ENCODE measurements at places on chromosomes 4 and X.

DNA sequence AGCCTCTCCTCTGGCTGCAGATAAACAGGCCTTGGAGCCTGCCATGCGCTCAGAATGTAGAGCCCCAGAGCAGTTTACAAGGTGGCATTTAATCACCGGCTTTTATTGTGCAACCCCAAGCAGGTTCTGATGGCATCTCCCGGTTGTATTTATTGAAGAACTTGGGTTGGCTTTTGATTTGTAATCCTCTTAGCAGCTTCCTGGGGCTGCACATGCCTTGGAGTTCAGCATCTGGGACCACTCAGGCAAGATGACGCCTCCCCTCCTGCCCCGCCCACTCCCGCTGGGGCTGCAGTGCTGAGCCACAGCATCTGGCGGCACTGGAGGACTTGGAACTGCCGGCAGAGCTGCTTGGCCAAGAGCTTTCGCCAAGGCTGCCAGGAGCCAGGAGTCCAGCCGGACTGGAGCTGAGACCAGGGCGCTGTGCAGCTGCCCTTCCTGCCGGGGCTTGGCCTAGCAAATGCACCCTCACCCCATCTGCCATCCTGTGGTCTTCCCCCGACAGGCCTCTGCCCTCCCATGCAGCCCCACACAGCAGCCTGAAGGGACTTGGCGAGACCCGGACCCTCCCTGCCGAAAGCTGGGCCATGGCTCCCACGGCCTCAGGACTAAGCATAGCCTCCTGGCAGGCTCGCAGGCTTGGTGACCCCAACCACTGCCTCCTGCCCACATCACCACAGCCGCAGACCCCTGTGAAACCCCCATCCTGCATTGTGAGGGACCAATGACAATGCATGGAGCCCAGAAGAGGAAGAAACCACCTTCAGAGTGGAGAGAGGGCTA is 5.4 kb downstream of the HTRA3 start:
- peak; percentile 98 for DNase-seq

DNA sequence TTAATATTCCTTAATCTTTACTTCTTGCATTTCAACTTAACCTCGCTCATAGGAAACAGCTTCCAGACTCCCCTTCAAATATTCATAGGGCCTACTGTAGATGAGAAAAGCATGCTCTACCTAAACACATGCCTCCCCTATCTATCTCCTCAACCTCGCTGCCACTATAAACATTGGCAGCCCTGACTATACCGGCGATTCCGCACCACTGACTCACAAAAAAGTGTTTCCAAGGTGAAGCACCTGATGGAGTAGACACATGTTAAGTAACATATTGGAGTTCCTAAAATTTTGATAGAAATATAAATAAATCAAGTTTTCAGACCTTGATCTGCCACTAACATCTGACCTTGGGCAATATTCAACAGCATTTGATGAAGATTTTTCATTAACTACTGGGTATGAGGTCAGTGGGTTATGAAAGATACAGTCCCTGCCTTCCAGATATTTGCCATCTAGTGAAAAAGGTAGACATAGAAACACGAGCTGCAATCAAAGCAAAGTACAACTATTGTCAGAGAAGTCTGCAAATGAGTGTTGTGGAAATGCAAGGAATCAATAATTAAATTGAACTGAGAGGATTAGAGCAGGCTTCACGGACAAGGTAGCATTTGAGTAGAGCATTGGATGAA is 184.2 kb downstream of the MAML3 start:
- no peak for DNase-seq

GRCh38 chrX:53481816-53482465 is 47.8 kb upstream of the HSD17B10 start:
- DNase-seq = peak; percentile 66

- no peak for DNase-seq
These were observed 69.1 kb upstream of the UCP1 start for GRCh38 chr4:140637836-140638235.

- no peak for DNase-seq
These were observed 129.1 kb upstream of the PACRGL start for GRCh38 chr4:20570981-20571715.

DNA sequence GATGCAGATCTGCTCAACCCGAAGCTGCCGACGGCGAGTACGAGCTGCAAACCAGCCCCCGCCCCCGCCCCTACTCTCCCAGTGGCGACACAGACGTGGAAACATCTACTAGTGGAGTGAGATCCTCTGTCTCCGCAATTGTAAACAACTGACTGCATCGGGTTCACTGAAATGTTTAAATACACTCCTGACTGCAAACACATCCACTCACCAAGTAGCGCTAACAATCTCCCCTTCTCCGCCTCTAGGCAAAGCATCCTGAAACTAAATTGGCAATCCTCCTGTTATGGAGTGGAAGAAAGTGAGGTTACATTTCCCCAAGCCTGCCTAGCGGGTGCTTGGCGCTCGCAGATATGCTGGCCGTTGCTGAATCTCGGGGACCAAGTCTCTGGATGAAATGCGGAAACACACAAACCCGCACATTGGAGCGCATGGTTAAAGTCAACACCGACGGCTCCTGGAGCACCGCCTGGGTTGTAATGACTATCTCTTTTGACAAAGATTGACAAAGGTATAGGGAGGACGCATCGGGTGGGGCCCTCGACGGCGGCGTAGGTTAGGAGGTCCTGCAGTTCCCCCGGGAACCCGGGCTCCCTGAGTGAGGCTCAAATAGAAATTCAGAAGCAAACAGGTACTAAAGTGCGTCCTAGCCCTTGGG is 117.0 kb upstream of the TEX13C start:
- no peak for DNase-seq

DNA sequence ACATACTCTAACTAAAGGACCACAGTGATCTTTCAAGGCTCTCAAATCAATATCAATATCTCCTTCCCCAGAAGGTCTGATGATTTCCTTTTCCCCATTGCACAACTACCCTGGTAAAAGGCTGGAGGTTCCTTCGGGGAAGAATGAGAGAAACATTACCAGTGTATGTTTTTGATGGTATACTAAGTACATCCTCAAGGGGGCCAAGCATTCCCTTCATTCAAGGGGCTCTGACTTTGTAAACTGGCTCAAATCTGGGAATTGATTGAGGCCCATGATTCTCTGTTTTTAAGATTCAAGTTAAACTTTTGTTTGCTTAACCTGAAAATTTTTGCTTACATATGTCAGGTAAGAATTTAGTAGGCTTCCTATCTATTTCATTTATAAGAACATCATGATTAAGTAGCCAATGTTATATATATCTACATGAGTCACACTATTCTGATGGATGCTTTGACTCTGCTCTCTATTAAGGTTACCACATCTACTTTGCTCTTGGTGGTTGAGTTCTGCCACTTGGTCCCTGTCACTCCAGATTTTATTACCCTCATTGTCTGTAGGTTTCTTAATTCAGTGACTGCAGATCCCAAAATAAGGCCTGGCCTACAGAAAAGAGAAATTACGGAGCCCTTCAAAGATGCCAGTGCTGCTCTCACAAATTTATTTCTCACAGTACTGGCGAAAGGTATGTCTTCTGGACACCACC is 16.4 kb upstream of the GUCY1B1 start:
- DNase-seq = no peak

DNA sequence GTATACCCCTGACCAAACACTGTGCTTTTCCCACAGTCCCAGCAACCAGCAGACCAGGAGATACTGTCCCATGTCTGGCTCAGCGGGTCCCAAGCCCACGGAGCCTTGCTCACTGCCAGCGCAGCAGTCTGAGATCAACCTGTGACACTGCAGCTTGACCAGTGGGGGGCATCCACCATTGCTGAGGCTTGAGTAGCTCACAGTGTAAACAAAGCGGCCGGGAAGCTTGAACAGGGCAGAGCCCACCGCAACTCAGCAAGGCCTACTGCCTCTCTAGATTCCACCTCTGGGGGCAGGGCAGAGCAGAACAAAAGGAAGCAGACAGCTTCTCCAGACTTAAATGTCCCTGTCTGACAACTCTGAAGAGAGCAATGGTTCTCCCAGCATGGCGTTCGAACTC is 58.1 kb downstream of the SLC10A6 start:
- no peak for DNase-seq

DNA sequence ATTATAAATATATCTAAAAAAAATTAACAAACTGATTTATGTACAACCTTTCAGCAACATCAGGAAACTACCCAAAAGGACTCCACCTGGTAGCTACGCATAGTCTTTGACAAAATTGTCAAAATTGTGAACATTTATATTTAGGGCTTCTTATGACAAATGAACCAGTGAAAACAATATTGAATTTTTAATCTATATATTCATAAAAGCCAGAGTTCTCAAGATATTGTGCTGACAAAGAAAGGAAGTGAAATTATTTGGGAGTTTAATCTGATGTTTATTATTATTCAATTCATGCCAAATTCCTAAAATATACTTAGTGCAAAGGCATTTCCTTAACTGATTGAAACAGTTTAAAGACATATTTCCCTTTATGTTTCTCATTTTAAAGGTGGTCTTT is 5.3 kb upstream of the SULT1B1 start:
- no peak for DNase-seq

Measured in sigmoid colon (tissue), 7 donors.